ENCODE measurements at places on chromosomes 11 and 22.

DNA sequence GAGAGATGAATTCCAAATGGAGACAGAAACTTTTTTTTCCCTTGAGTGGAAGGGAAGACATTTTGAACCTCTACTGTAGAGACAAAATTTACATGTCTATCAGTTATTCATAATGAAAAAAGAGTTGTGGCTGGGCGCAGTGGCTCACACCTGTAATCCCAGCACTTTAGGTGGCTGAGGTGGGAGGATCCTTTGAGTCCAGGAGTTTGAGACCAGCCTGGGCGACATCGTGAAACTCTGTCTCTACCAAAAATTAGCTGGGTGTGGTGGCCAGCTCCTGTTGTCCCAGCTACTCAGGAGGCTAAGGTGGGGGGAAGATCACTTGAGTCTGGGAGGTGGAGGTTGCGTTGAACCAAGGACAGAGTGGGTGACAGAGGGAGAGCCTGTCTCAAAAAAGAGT, 4.1 kb downstream of the EED start:
- no peak for DNase-seq

- DNase-seq: peak; percentile 45
Observed at GRCh38 chr22:36736701-36737320, 33.3 kb upstream of the CACNG2 start.

DNA sequence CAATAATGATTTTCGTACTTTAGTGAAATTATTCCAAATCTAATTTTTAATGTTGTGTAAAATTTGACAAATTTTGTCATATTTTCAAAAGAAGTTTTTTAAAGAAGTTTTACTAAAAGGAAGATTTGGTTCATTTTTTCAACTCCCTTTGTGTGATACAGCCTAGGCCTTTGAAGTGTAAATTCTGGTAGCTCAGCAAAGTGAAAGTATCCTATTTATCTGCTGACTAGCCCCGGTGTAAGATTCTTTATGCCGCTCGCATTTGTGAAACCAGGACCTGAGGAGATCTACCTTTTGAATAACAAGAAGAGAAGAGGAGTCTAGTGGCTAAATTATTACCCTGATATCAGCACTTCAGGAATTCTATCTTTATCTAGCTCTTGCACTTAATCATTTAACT, 177.4 kb downstream of the JRKL start:
- DNase-seq: no peak

DNA sequence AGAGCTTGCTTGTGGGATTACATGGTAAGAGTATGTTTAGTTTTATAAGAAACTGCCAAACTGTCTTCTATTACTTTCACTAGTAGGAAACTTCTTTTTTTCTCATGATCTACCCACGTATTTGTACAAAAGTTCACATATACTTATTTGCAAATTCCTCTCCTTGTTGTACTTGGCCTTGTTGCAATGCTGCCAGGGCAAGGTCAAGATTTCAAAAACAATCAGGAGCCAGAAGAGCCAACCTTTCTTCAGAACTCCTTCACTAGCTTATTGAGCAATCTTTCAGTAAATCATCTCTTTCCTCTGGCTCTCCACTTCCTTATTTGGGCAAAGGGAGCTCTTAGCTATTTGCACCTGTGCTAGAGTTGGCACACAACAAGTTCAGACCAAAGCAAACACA, 9.7 kb downstream of the SRSF8 start:
- DNase-seq: peak; percentile 38

DNA sequence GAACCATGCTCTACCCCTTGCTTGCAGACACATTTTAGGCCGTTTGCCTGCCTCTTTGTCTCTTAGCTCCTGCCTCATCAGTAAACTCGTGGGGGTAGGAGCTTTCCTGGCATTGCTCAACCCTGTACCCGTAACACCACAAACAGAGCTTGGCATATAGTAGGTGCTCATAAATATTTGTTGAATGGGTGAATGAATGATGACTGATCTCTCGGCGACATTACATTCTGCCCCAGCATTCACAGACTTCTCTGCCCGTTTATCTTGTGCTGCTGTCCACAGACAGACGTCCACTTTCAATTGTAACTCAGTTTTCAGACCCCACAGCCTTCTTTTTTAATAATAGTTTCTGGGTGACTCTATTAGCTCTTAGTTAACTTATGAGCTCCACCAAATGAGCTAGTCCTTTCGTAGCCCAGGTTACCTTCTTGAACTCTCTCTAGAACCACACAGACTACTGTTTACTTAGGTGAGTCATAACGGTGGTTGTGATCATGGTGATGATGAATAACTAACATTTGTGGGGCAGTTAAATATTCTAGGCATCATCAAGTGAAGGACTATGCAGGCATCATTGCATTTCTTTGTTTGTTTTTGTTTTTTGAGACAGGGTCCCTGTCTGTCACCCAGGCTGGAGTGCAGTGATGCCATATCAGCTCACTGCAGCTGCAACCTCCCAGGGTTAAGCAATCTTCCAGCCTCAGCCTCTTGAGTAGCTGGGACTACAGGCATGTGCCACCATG, 188.4 kb downstream of the ADAMTS15 start:
- no peak for DNase-seq

- peak; percentile 76 for DNase-seq
Observed at GRCh38 chr22:19970479-19971275, 29.1 kb upstream of the TXNRD2 start.

GRCh38 chr11:124763156-124763947, 1.3 kb upstream of the ESAM start:
- DNase-seq: peak; percentile 81

DNA sequence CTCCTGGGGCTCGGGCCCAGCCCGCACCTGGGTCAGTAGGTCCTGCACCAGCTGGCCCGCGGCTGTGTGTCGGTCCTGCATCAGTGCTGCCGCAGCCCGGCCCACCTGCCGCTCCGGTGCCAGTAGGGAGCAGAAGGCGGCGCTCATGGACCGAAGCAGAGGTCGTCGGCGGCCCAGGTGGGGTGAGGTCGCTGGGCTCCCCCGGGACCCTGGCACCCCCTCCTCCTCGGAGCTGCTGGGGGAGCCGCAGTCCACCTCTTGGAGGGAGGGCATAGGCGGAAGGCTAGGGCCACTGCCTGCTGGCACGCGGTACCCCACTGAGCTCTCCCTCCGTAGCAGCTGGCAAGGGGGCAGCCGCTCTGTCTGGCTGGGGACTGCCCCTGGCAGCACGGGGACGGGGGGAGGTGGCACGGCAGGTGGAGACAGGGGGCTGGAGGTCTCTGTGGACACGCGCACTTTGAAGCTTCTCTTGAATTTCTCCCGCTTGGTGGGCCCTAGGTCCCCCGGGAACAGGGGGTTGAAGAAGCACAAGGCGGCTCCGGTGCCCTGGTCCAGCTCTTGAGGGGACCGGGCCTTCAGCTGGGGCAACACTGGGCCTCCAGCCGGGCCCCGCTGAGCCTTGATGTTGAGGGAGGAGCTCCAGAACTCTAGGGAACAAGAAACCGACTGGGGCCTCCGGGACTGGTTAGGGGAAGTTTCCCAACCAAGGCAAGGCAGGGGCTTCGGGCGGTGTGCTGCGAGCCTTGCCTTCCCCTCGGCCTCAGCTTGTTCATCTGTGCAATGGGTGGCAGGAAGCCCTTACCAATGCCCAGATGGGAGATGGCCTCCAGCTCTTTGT, 1.4 kb downstream of the RIN1 start:
- peak; percentile 76 for DNase-seq

DNA sequence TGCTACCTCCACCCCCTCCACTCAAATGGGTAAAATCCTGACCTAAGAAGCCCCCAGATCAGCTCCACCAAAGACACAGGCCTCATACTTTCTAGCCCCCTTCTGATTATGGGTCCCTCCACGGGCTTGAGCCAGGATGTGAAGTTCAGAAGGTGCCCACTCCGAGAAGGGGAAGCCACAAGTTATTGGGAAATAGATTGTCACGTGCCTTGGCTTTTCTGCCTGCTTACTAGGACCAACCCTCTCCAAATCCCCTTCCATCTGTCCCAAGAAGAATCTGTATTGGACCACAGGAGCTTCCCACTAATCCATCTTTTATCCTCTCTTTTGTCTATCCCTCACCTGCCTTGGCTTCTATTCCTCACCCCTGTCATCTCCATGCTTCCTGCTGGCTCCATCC, 3.0 kb upstream of the NRGN start:
- peak; percentile 57 for DNase-seq

DNA sequence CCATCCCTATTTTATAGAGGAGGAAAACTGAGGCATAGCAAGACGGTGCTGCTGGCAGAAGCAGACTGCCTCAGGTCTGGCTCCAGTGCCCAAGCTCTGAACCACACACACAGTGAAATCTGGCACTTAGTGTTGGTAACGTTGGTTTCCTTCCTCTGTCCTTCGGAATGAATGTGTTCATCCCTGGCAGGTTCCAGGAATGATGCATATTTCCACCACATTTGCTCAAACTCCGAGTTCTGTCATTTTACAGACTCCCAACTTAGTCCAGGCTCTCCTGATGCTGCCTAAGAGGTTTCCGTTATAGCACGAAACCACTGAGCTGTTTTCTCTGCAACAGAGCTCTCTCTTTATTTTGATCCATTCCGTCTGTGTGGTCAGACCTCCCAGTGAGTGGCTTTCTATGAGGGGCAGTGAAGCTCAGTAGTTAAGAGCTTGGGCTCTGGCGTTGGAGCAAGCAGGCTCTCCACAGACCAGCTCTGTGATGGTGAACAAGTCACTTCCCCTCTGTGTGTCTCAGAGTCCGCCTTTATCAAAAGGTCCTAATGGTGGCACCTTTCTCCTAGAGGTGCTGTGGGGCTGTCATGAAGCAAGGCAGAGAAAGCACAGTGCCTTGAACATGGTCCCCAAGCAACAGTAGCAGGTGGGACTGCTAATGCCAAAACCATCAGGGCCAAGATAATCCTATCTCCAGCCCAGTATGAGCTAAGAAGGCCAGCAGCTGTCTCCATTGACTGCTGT, 200.3 kb downstream of the MYO18B start:
- no peak for DNase-seq

GRCh38 chr11:3609416-3610265, 32.2 kb downstream of the ART5 start:
- DNase-seq: peak; percentile 53
